Stimulated activated CD8-positive, alpha-beta memory T cell treated with anti-CD3 and anti-CD28 coated beads, Interleukin-4, amount 100 ng/mL, for 48 hours (primary cell): ENCODE measurements at places on chromosomes 1 and 21.

DNA sequence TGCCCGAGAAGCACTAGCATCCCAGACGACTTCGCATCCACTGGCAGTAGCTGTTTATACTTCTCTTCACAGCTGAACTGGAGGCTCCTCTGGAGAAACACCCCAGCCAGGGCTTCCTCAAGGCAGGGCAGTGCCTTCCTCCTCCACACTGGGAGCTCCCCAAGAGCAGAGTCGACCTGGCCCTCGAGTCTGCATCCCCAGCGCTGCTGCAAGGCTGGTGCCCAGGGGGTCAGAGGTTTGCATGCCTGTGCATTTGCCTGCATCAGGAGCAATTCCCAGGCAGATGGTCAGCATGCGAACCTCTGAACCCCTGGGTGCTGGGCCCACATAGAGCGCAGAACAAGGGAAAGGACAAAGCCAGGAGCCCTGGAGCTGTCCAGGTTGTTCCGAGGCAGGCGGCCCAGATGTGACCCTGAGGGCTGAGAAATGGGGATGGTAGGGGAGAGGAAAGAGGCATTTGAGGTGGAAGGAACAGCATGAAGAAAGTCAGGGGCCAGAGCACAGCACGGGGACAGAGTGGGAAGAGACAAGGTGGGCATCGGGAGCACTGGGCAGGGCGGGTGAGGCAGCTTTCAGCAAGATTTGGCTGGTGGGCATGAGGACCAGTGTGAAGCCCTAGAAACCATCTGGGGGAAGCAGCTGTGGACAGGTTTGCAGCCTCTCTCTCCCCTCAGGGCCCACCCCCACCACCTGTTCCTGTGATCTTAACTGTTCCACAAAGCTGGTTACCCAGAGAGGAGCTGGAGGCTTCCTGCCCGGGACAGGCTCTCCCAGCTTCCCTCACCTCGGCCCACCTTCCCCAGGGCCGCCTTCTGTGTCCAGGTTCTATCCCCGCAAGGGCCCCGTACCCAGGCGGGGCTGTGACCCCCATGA lies 6.4 kb upstream of the S100A8 start:
- no peak for DNase-seq

DNA sequence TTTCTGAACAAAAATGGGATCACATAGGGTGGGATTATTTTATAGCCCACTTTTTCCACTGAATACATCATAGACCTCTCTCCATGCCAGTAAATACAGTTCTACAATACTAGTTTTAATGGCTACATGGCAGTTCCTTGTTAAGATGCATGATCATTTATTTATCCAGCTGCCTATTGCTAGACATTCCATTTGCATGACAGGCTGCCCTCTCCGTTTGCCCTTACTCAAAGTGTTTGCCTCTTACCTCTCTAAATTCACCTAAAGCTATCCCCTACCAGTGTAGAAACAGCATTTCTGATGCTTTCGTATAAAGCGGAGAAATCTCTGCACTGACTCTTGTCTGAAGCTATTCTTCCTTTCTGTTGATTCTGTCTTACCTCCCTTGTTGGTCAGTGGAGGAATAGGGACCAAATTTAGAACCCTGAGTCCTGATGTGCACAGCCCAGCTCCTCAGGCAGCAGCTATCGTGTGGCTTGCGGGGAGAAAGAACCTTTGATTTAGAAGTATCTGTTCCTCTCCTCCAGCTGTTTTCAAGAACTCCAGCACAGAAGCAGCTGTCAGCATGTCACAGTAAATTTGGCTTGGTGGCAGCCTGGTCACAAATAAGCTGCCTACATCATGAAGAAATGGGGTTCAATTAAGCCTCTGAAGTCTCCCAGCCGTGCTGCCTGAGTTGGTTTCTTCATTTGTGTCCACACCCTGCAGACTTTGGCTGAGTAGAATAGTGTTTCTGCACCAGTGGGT lies 337.3 kb downstream of the PRDM2 start:
- no peak for DNase-seq

DNA sequence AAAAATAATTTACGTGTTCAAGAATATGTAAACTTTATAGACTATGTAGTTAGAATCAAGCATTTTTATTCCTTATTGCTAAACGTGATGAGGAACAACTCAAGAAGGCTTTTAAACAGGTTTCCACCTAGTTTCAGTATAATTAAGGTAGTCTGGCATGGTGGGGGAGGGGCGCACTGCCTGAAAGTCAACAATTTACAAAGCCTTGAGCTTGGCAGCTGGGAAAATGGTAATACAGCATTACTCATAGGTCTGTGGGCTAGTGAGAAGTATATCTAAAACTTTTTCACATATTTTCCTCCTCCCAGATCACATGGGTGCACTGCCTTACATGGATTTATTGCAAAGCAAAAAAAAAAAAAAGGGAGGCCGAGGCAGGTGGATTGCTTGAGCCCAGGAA lies 75.2 kb downstream of the EVI5 start:
- DNase-seq, result no peak

DNA sequence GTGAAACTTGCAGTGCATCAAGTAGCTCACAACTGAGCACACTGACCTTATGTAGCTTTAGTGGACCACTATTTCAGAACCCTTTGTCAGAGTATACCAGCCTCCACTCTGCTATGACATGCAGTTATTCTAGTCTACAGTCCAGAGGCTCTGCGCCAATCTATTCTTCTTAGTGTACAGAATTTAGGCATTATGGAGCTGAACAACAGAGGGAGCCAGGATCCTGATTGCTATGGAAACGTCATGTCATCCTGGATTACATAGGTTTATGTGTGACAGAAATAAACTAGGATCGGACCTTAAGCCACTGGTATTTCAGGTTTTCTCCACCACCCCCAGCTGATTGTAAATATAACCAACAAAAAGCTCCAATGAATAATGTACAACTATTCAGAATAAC lies 48.1 kb upstream of the EEIG2 start:
- no peak for DNase-seq

DNA sequence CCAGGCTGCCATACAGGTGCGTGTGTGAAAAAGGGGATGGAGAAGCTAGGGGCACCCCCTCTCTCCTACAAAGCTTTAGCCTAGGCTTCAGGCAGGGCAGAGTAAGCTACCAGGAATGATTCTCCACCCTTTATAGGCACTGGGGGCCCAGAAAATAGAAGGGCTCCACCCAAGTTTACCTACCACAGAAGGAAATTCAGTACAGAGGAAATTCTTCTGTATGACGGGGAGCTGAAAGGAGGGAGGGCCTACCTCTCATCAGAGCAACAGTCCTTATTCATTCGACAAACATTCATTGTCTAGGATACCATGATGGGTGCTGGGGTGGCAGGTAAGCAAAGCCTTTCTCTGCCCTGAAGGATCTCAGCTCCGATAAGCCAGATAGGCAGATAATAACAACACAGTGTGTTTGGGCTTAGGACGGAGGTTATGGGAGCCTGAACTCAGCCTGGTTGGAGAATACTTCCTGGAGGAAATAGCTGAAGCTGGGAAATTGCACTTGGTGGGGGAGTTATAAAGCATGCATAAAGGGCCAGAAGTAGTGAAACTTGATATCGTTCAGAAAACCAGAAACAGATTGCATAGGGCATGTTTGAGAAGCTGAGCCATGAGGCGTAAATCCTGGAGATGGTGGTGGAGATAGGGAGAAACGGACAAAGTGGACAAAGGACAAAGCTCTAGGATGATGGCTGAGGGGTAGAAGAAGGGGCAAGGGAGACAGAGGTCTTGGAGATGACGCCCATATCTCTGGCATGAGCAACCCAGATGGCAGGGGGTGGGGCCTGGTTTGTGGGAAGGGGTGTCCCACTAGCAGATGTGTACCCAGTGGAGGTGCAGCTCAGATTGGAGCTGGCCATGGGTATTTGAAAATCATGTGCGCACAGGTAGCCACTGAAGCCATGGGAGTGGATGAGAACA lies 5.3 kb upstream of the P3R3URF start:
- DNase-seq, result no peak

DNA sequence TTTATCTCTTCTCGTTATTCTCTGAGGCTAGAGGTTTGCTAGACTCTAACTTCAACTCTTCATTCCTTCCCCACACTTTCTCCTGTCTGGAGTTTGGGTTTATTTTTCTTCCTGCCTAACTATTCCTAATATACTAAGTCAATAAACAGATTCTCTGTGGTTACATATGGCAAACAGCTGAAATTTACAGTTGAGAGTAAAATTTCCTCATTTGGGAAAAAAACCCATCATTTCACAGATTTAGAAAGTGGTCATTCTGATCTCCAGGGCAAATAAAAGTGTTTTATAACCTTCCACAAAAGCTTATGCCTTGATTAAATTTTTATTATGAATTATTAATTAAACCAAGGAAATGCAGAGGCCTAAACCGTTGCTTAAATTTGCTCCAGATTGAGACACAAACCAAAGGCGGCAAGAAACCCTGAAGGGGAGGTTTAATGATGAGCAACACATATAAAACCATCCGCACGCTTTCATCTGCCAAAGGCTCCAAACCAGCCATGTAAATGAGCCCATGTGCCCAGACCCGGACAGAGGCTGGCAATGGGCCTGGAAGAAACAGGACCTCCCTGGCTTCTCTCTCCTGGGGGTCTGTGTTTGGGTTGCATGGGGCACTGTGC lies 201.7 kb upstream of the LMO4 start:
- no peak for DNase-seq

DNA sequence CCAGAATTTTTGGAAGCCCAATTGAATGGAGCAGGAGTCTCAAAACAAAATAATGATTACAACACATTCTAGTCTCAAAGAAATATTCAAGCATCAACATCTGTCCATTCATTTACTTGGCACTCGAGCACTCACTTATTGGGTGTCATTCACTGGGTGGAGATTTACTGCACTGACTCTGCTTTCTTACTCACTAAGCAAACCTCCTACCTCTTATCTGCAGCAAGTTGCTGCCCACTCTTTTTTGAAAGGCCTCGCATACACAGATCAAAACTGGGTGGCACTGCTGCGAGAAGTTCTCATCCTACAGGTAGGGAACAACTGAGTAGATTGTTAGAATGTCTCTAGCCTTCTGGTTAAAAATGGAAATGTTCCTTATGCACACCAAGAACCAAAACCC lies 18.0 kb downstream of the RHBDL2 start:
- peak; percentile 35 for DNase-seq

DNA sequence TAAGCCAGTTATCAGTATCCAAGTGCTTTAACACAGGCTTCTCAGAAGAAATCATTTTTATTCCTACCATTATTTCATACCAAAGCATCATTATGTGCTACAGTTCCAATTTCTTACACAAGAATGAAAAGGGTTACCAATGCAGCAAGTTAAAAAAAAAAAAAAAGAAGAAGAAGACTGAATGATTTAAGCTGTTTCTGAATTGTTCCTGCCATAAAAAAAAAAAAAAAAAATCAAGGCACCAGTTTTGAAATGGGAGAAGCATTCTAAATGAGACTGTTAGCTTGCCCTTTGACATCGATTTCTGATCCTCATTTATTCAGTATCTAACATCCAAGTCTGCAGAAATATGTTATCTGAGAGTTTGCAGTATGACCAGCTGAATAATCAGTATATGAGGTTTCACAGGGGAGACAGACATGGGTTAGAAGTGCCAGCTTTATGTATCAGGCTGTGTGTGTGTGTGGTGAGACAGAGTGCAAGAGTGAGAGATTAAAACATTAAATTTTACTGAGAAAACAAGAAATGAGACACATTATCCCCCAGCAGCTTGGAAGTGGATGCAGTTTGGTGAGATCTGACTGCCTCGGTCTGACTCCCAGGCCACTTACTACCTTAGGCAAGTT lies 105.8 kb downstream of the COLGALT2 start:
- no peak for DNase-seq
